DND-41 (cell line): ENCODE measurements at places on chromosomes 13 and 19.

GRCh38 chr13:112626124-112626523 is 38.2 kb upstream of the TUBGCP3 start:
- DNase-seq, result no peak

- no peak for DNase-seq
These were observed 45.5 kb downstream of the BRD4 start for GRCh38 chr19:15286688-15287365.

GRCh38 chr19:49357186-49357585 is 5.0 kb downstream of the TEAD2 start:
- no peak for DNase-seq

DNA sequence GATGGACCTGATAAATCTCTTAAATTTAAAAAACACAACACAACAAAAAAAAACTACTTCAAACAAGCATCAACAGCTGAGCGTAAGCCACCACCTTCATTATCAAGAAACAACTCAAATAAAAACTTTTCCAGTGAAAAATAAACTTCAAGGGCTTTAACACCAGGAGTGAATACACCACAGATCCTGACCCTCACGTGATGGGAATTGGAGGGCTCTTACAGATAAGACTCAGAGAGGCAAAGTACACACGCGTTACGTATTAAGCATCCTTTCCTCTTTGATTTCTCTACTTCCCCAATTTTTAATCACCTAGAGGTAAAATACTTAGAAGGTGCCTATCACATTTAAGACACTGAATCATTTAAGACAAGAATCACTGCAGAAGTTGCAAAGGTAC is 573 bp upstream of the STARD13 start:
- no peak for DNase-seq

- no peak for DNase-seq
These were observed at the start of gene MTUS2 for GRCh38 chr13:28820099-28821051. TSS of gene MTUS2 (plus strand) at chr13:28820339.

DNA sequence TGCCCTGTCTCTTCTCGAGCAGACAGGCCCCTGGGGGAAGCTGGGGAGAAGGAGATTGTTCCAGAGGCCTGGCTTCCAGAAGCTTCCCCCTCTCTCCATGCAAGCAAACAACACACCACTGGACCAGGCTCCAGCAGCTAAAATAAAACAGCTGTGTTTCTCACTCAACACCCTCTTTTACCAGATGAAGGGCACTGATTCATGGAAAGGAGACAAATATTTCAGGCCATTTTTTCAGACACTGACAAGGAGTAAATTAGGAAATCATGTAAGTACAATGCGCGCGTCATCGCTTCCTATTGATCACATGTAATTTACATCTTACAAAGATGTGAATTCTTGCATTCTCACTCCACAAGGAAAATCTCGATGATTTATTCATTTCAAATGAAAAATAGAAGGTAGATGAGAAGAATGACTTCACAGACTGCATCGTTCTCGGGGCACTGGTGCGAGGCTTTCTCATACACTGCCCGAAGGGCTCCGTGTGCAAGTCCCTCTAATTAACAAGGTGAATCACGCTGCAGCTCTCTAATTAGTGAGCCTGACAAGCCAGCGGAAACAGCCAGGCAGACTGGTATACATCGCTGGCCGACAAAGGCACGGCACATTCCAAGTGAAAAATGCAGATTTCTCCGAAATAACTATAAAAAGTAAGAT is 153.6 kb downstream of the KCTD15 start:
- DNase-seq, result no peak

DNA sequence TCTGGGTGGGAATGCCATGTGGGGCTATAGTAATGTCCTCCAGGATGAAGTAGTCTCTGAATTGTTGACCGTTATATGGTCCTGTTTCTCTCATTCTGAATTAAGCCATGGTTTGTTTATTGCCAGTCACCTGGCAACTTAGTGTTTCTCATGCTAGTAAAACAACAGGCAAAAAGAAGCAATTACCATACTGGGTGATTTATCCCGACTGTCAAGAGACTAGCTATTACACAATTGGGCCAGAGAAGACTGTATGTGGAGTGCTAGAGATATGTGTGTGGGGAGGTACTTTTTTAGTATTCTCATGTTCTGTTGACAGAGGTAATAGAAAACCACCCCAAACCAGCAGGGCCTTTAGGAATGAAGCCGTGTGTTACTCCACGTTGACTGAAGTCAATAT is 258.2 kb downstream of the TDRD3 start:
- no peak for DNase-seq
